ENCODE measurements at places on chromosomes 3 and 15. TPM values are rescaled to one million over a fixed set of nuclear protein-coding genes. Genes with fewer than 3 reads are reported as not detected.

LYZL4 gene
- not detected for polyA plus RNA-seq

MST1 gene
- 197 TPM for polyA plus RNA-seq

ACP3 gene
- polyA plus RNA-seq = 62.6 TPM

SMAD6 gene
- polyA plus RNA-seq = 32.7 TPM

LINS1 gene
- 26.0 TPM for polyA plus RNA-seq

NR2C2 gene
- polyA plus RNA-seq = 42.4 TPM

MON1A gene
- 8.1 TPM for polyA plus RNA-seq

SCN11A gene
- polyA plus RNA-seq = 0.90 TPM

TGM4 gene
- polyA plus RNA-seq = 0.11 TPM
